ENCODE measurements at places on chromosomes 2 and 18.

DNA sequence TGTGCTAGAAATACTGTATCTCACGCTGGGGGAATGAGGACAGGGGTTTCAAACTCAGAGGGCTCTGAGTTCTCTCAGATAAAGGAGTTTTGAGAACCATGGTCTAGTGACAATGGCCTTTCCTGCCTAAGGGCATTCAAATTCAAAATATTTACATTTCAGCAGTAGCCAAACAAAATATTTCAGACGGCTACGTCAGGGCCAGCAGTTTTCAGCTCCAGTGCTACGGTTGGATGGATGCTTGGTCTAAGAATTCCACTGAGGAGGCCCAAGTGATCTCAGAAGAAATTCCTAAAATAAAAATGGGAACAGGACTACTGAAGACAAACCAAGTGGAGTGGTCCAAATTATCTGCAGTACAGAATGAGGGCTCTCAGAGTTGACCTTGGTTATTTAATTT lies 41.1 kb upstream of the SCG2 start:
- DNase-seq, result peak; percentile 34

DNA sequence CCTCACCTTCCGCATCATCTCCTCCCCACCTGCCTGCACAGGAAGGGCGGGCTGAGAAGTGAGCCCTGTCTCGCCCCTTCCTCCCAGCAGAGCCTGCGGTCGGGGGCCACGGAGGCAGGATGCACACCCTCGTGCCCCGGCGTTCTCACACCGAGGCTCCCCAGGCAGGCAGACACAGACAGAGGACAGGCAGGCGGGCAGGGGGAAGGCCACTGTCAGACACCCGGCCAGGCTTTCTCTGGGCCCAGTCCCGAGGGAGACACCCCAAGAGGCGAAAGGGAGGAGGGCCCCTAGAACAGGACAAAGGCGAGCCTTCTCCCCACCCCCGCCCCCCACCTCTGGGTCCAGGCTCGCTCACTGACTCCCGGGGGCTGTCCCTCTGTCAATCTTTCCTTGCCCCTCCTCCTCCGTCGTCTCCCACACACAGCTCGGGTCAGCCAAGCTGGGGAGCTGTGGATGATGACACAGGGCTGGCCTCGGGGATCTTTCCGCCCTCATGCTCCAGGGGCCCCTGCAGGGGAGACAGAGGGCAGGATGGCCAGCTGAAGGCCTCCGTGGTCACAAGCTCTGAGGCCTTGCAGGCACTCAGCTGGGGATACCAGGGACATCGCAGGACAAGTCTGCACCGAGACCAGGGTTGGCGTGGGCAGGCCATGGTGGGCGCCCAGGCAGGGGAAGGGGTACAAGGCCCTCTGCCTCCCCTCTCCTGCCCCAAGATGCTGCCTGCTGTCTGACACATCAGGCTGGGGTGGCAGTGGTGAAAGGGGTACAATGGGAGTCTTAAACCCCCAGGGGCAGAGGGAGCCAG lies 24.9 kb downstream of the BIN1 start:
- DNase-seq, result no peak

DNA sequence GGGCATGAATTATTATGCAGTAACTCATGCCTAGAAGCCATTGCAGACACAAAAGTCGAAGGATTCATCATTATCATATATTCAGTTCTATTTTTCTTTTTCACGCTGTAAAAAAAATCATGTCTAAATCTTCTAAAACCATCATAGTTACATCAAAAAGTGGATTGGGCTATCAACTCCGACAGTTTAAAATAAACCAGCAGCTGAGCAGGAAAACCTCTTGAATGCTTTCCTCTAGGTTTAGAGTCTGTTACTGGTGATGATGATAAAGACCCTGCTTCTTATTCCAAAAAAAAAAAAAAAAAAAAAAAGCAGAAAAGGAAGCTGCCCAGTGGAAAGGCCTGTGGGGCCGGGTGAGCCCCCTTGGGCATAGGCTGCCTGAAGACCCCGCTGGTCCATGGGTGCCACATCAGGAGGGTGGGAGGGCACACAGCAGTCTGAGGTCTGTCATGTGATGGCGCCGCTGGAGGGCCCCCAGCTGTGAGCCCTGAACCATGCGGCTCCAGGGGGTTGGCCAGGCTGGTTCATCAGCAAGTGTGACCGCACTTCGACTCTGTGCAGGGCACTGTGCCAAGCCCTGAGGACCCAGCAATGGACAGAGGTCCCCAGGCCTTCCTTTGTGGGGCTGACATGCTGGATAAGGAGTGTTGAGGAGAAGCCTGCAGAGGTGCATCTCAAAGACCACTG lies 199.6 kb downstream of the EIPR1 start:
- DNase-seq, result no peak

GRCh38 chr18:77223221-77223639 lies 26.4 kb upstream of the GALR1 start:
- no peak for DNase-seq

DNA sequence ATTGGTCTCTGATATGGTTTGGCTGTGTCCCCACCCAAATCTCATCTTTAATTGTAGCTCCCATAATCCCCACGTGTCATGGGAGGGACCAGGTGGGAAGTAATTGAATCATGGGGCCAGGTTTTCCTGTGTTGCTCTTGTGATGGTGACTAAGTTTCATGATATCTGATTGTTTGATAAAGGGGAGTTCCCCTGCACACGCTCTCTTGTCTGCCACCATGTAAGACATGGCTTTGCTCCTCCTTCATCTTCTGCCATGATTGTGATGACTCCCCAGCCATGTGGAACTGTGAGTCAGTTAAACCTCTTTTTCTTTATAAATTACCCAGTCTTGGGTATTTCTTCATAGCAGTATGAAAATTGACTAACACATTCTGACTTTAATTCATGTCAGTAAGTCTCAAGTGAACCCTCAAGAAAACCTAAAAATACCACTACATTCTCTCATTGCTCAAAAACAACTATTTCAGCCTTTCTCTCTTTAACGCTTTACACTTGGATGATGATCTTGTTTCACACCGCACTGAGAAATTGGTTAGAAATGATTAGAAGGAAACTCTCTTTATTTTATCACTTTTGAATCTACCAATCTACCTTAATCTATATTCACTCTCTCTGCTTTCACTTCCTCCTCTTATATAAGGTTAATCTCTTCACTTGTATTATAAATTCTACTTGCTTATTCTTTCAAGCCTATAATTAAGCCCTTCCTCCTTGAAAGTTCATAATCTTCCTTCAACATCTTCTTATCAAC lies 110.1 kb downstream of the GALR1 start:
- DNase-seq, result no peak

- DNase-seq, result no peak
Observed at GRCh38 chr2:2902547-2903281, 474.9 kb downstream of the EIPR1 start.

DNA sequence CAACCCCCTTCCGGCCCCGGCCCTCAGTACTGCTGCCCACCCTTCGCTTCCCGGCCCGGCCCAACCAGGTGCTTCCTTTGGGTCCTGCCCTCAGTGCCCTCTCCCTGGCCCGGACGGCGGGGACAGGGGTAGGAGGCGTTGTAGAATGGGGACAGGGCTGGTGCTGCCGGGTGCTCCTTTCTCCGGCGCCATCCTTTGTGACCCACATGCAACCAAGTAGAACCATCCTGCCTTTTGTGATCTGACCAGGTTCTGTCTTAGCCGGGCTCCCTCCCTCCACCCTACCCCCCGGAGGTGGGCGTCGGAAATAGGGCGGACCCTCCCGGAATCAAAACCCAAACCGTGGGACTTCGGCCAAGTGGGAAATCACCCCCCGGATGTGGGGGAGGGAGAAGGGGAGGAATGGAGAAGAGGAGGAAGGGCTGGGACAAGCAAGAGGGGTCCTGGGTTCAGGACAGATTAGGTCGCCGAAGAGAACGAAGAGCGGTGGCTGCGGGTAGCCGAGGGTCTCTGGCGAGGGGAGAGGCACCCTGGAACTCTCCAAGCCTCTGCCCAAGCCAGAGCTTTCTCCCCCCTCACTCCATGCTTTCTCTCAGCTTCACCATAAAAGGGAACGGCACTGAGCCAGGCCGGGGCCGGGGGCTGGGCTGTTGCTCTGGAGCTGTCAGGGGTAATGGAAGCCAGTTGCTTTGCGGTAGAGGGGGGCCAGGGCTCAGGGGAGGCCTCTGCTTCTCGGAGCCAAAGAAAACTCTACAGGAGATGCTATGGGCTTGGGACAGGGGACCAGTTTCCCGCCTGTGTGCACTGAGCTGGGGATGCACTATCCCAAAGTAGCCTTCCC lies 756 bp upstream of the OST4 start:
- DNase-seq, result no peak

- no peak for DNase-seq
Observed at GRCh38 chr2:110871637-110872036, 139.3 kb downstream of the ACOXL start.

DNA sequence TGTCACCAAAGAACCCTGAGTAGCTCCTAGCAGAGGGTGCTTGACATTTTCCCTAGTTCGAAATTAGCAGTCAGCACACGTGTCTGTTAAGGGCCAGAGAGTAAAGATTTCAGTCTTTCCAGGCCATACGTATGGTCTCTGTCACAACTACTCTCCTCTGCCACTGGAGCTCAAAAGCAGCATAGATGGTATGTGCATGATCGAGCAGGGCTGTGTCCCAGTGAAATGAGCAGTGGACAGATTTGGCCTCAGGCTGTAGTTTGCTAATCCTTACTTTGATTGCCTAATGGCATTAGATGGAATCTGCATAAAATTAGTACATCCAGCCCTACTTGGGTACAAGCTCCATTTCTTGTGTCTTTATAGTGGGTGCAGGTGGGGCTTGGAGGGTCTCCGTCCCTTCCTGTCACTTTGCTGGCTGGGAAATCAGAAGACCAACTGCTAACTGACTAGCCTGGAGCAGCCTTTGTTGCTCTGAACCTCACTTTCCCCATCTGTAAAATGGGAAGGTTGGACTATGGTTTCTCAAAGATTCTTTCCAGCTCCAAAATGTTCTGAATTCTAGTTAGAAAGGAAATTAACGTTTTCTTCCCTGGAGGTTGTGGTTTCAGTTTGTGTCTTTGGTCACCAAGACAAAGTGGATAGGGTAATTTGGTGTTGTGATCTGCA lies 108.5 kb downstream of the GLI2 start:
- DNase-seq, result peak; percentile 27

GRCh38 chr2:68764041-68764805 lies 29.6 kb downstream of the ARHGAP25 start:
- DNase-seq, result peak; percentile 54

Measured in M059J (cell line).